ENCODE measurements at places on chromosomes 3 and 15.

DNA sequence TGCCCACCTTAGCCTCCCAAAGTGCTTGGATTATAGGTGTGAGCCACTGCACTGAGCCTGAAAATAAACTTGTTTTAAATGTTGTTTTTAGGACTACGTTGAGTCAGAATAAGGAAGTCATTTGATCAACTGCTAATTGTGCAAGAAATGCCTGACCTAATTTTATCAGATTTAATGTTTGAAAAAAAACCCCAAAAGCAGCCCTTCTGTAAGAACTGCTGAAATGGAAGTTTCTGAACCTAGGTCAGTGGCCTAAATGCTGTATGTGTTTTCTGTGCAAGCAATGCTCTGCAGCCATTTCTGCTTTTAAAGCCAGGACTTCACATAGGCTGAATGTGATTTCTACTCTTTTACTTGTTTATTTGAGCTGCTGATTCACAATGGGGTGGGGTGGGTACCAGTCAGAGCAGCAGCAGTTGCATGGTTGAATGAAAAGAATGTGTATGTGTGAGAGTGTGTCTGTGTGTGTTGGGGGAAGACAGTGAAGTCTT, 6.6 kb downstream of the GPX1 start:
- no peak for DNase-seq

- no peak for DNase-seq
Measured at GRCh38 chr15:46607077-46607476, 972.2 kb downstream of the SQOR start.

DNA sequence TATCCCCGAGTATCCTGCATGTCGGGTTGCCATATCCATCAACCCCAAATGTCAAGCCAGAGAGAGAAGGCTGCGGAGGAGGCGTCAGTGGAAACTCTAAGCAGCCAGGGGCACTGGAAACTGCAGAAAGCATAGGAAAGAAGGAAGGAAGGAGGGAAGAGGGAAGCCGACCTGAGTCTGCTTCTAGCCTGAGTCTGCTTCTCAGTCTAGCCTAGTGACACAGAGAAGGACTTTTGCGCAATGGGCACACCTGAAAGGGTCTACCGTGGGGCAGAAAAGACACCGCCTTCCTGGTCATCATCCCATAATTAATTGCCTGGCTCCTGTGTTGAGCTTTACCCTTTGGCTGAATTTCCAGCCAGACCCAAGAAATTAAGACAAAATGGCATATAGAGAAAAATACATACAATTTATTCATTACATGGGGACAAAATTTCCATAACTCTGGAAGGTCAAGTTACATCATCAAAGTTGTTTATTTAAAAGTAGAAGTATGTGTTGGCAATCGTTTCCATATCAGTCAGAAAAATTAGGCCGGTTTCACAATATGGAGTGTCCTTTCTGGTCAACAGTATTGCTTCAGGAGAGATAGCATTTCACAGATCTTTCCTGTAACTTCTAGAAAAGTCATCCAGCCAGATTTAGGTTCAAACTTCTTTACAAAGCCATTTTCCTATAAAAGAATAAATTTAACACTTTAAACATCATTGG, 10.3 kb downstream of the BCL2A1 start:
- no peak for DNase-seq

DNA sequence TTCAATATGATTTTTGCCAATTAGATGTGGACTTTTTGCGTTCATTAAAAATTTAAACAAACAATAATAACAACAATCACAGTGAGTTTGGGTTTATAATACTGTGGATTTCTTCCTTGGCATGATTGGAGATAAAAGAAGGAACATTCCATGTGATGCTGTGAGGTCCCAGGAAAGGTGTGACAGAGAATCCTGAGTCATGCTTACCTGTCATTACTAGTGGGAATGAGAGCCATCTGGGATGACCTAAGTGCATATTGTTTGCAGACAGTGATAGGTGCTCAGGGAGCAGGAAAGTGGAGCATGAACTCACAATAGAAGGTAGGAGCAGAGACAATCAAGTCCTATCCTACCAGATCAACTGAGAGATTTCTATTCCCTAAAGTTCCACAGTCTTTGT, 766.5 kb upstream of the CFAP20DC start:
- DNase-seq: no peak

GRCh38 chr3:61813636-61814035, 252.3 kb downstream of the PTPRG start:
- DNase-seq: no peak
